Kidney glomerular epithelial cell (primary cell): ENCODE measurements at places on chromosomes 5 and 9.

GRCh38 chr5:57317341-57317740 lies 143.5 kb downstream of the GPBP1 start:
- DNase-seq: no peak

GRCh38 chr5:179906294-179906794 lies 1.4 kb downstream of the TBC1D9B start:
- no peak for DNase-seq

- no peak for DNase-seq
These were observed 76.9 kb downstream of the ST8SIA4 start for GRCh38 chr5:100826133-100826532.

- DNase-seq: no peak
These were observed 176.6 kb downstream of the FBXL7 start for GRCh38 chr5:15676591-15676990.

DNA sequence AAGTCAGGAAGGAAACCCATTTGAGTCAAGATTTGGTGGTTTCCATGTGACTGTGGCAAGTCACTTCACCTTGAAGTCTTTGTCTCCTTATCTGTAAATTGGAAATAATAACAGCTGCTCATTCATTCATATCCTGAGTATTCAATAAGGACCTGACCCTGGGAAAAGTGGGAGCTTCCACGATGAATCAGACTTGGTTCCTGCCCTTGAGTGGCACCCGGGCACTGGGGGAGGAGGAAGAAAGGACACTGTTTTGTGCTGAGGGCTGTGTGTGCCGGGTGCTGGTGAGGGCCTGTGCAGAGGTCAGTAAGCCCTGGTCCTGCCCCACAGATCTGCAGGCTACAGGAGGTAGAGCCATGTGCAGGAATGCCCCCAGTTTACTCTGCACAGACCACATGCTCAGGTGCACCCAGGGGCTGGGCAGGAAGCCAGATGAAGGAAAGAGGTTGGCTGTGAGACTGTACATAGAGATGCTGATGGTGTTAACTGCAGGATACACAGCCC lies 6.8 kb downstream of the NDST1 start:
- peak; percentile 84 for DNase-seq

GRCh38 chr9:131899296-131900228 lies 159.7 kb upstream of the RAPGEF1 start:
- DNase-seq: no peak

GRCh38 chr5:168651648-168652047 lies 72.5 kb upstream of the PANK3 start:
- DNase-seq: peak; percentile 43

GRCh38 chr9:77883133-77883532 lies 148.5 kb downstream of the GNAQ start:
- no peak for DNase-seq

- DNase-seq: no peak
These were observed 45.6 kb upstream of the SLC44A1 start for GRCh38 chr9:105198865-105199264.

GRCh38 chr5:167105941-167106340 lies 1185.5 kb upstream of the WWC1 start:
- DNase-seq: no peak
